D721Med (cell line): ENCODE measurements at places on chromosomes 7 and 10.

- no peak for DNase-seq
Observed at GRCh38 chr10:77837248-77837924, 89.2 kb downstream of the DLG5 start.

DNA sequence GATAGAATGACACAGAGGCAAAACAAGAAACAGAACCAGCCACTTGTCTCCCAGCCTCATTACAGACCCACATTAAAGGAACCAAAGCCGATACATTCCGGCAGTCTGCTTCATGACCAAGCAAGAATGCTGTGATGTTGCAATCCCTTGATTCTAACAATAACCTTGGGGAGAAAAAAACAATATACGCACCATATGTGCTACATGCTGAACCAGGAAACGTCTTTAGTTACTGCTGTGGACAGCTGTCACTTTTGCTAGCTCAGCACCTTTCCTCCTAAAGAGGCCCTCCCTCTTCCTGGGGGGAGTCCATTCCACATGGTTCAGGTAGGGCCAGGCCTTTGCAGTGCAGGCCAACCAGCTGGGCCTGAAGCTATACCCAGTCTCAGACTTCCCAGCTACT, 79.1 kb downstream of the PRTFDC1 start:
- DNase-seq: no peak

- DNase-seq: no peak
Observed at GRCh38 chr7:100406767-100407166, 21.7 kb downstream of the ZCWPW1 start.

GRCh38 chr10:46033602-46034011, 3.2 kb upstream of the NCOA4 start:
- no peak for DNase-seq

DNA sequence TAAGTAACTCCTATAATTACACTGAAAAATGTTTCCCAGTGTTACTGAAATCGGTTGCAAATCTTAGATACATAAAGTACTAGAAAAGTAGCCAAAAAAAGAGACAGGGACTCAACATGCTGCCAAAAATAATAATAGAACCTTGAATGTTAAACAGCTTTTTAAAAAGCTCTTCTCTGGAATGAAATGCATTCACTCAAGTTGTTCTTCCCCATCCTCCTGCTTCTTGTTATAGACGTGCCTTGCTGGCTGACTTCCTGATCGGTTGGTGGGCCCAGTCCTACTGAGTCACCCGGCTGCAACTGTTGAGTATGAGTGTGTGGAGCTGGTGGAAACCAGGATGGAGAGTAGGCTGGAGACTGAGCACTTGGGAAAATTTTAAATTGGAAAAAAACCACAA, 30.6 kb upstream of the RAPGEF5 start:
- DNase-seq: no peak

- no peak for DNase-seq
Observed at GRCh38 chr7:151126491-151127137, 40.3 kb downstream of the AGAP3 start.

GRCh38 chr10:20132816-20133215, 316.6 kb downstream of the PLXDC2 start:
- DNase-seq: no peak

DNA sequence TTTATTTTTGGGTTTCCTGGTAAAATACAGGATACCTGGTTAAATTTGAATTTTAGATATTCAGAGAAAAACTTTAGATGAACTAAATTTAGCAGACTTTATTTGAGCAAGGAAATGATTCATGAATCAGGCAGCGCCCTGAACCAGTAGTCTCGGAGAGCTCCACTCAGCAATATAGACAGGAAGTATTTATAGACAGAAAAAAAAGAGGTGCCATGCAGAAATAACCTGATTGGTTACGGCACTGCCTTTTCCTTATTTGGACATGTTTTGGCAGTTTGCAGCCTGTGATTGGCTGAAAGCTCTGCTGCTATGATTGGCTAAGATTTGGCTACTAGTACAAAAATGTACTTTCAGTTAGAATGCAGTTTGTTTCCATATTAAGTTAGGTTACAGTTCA, 198.3 kb upstream of the DKK1 start:
- DNase-seq: no peak

- no peak for DNase-seq
Observed at GRCh38 chr7:157625973-157626742, 289.4 kb downstream of the DNAJB6 start.

DNA sequence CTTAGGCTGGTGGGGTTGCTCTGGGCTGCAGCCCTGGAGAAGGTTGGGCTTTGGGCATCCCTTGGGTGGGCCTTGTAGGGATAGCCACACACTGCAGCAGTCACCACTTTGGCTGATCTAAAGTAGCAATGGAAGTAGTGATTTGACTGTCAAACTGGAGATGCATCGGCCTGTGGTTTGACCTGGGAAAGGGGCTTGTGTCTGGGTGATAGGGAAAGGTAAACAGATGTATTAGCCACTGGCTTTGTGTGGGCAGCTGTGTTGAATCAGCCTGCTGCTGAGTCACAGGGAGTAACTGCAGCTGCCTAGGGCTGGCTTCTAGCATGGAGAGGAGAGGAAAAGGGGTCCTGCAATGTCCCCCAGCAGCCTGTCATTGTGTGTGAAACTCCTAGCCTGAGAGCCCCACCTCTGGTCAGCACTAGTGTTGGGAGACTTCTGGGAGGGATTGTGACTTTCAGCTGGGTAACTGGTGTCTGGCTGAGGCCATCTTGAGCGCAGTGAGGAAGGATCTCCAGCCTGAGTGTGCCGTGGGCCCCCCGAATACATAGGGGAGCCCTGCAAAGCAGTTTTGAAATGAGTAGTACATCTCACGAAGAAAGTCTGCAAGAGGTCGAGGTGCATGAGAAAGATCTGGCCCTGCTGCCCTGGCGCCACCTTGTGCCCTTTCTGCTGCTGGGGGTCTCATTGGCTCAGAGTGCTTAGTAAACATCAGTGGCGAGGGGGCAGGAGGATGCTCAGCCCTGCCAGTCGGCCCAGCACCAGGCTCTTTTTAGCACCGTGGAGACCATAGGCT, 117.3 kb downstream of the FANK1 start:
- no peak for DNase-seq

DNA sequence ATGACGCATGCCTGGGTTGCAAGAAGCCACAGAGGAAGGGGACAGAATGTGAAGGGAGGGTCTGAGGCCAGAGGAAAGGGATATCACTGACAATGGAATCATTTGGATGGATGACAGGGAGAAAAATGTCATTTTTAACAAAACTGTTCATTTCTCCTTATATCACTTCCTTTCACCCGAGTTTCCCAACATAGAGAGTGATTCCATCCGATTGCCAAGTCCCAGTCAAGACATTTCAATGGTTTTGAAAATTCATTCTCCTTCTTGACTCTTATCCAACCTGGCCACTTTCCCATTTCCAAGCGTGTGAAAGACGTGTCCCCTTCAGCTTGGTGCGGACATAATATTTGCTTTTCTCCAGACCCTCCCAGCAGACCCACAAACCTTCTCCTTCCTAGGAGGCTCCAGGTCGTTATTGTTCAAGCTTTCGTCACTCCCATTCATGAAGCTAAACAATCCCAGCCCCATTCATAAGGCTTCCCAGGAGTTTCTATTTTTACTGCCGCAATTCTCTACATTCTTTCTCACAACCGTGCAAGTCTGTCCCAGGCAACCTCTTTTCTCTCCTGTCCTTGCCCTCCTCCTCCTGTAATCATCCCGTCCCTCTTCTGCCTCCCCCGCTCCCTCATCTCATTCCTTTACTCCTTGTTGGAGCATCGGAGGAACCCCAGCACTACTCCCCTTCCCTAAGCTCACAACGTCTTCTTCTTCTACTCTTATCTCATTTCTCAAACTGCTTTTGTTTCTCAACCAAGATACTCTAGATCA, 301.3 kb upstream of the KLF6 start:
- no peak for DNase-seq

- DNase-seq: no peak
Observed at GRCh38 chr7:50650057-50650664, 85.0 kb upstream of the DDC start.

DNA sequence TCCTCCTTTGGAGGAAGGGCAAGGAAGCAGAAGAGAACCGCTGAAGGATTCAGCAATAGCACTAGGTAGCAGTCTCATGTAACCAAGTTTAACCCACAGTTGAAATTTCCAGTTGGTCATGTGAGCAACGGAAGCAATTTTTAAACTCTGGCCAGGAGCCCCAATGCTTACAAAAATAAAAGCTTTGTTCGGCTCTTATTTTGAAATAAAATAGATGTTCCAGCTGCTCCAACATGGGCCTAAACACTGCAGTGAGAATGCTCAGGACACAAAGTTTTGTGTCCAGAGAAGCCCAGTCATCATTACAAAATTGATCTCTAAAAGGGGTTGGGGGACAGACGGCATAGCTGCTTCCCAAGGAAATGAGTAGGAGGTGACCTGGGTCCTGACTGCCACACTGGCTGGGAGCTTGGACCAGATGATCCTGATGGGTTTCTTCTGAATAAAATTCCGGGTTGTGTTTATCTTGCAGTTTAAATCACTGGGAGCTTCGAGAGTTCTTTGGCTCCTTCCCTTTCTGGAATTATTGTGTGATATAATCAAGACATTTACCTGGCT, 452 bp upstream of the TMEM140 start:
- no peak for DNase-seq

- no peak for DNase-seq
Observed at GRCh38 chr7:22120391-22121053, 174.8 kb upstream of the CDCA7L start.

- DNase-seq: no peak
Observed at GRCh38 chr10:132106431-132106830, 40.7 kb downstream of the JAKMIP3 start.

DNA sequence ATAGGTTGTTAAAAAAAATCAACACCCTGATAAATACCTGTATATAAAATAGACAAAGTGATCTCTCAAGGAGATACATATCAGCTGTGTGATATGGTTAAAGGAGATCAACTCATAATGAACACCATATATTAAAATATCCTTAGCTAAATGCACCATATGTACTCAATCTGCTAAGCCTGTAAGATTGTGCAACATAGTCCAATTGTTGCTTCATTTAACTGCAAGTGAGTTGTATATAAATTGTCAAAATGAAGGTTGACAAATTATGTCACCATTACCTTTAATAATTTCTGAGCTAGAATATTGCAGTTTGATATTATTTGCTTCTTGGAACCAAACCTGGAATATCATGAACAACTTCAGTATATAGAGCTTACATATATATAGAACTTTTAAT, 283.7 kb downstream of the MALRD1 start:
- no peak for DNase-seq

DNA sequence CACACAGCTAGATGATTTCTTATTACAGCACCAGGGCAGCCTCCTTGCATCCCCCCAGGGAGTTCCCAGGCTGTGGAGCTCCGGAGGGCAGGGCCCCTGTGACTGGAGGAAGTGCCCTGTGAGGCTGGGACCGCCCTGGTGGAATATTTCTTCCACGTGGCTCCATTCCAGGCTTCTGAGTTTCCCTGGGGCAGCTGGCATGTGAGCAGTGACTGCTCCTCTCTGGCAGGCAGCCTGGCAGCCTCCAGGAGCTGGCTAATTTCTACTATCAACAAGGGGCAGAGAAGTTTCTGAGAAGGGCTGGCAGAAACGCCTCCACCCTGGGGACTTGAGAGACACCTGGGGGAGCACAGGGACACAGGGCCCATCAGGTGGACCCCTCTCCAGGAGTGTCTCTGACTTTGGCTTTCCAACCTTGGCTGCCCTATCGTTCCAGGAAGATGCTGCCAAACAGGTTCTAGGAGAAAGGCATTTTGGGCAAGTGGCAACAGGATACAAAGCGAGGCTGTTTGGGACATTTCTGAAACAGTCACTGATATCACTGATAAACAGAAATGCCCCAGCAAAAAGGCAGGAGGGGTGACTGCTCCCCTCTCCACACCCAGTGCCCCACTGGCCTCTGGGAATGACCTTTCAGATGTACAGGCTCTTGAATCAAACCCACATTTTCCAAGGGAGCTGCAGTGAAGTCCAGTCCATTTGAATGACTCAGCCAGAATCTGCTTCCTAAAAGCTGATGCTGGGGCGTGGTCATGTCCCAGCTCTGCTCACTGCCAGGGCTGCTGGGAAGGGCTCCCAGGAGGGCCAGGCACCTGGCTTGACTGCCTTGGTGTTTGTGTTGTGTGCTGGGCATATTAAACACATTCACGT, 16.1 kb downstream of the MYOF start:
- no peak for DNase-seq

DNA sequence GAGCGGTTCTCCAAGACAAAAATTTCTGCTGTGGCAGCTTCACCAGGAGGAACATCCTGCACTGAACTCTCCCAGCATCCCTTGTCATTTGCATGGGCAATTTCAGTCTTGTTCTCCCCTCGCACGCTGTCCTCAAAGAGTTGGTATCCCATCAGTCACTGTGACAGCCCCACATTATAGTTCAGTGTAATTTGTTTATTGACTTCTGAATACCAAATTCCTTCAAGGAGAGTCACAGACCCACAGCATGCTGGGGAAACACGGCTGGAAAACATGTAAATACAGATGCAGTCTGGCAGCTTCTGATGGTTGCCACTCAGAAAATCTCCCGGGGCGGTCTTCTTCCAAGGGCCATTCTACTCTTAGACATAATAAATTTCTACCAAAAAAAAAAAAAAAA, 151.0 kb upstream of the NEBL start:
- DNase-seq: no peak

- no peak for DNase-seq
Observed at GRCh38 chr7:20268824-20269223, 51.6 kb upstream of the MACC1 start.

DNA sequence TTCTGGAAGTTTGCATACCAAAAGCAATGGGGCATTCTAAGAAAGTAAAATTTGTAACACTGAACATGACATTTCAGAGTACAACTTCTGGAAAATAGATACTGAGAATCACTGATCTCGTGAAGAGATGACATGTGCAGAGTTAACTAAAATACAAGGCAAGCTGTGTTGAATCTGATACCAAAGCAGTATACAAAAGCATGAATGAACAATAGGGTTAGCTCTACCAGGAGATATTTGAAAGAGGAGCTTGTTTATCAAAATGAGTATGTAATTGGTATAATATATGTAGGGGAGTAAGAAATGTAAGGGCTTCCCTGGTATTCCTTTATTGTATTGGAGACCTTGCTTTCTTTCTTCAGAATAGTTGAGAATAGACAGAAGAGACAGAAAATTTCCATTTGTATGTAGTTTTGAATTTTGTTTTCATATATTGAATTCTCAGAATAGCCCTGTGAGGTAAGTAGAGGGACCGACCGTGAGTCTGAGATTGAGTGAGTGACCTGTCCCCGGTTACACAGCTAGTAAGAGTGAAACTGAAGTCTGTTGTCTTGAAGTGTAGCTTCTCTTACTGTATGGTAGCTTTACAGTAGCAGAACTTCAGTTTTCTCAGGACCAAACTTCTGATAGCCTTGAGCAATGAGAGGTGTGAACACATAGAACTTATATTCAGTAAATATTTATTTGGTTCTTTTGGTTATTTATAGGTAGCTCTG, 5.0 kb downstream of the HBP1 start:
- no peak for DNase-seq
